NCI-H2081 (cell line): ENCODE measurements at places on chromosomes 12 and 14.

DNA sequence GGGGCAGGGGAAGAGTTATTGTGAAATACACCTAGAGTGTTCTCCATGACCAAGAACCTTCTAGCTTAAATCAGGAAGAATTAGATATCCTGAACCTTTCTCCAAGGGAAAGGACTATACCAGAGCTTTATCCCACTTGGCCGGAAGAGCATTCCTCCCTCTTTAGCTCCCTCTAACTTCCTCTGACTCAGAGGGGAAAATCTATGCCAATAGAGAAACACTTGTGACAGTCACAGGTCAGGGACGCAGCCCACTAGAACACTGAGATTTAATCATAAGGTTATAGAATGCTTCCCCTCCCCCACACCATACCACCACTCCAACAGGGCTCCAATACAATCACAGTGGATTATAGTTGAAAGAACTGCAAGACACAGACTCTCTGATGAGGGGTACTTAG lies 55.4 kb upstream of the RFX4 start:
- no peak for DNase-seq

DNA sequence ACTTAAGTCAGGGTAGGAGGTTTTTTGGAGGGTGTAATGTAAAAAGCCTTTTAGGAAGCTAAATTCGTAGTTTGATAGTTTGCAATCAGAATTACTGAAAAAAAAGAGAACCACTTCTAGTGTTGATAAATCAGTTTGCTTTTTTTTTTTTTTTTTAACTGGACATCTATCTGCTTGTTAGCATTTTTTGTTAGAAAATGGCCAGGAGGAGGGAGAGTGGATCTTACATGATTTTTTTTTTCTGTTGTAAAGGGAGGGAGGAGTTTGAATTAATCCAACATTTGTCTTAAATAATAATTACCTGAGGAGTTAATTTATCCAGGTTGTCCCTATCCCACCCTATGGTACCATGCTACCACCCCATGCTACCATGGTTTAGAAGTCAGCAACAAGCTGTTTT lies 1.2 kb downstream of the FBXO34 start:
- DNase-seq: no peak

- no peak for DNase-seq
These were observed 72.2 kb downstream of the VCPKMT start for GRCh38 chr14:50044042-50044651.

DNA sequence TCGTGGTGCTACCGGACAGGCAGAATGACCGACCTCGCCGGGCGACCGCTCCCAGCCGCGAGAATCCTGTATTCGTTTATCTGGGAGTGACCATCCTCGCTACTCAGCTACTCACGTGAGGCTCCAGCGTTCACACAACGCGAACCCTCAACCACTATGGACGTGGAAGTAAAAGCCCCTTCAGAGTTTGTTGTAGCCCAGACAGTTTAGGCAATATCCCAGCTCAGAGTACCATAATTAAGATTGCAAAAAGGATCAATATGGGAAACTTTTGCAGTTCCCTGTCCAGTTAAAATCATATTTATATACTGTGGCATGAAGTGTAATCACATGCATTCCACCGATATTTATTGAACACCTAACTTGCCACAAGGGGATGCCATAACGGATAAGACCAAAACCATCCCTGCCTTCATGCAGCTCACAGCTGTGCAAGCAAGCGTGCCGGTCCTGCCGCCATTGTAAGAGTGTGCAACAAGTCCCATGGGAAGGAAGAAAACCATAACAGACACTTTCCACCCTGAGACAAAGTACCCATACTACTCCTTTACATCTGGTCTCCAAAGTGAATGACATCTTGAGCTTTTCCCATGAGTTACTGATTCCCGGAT lies 938 bp upstream of the MAX start:
- DNase-seq: peak; percentile 44

GRCh38 chr12:132560614-132561426 lies 49.6 kb downstream of the LRCOL1 start:
- DNase-seq: peak; percentile 91

- no peak for DNase-seq
These were observed 527.5 kb downstream of the TMTC2 start for GRCh38 chr12:83214185-83214584.

- DNase-seq: no peak
These were observed 406 bp downstream of the IL23A start for GRCh38 chr12:56339158-56339422.

GRCh38 chr14:106372870-106373652 lies 846.7 kb downstream of the TMEM121 start:
- peak; percentile 41 for DNase-seq

DNA sequence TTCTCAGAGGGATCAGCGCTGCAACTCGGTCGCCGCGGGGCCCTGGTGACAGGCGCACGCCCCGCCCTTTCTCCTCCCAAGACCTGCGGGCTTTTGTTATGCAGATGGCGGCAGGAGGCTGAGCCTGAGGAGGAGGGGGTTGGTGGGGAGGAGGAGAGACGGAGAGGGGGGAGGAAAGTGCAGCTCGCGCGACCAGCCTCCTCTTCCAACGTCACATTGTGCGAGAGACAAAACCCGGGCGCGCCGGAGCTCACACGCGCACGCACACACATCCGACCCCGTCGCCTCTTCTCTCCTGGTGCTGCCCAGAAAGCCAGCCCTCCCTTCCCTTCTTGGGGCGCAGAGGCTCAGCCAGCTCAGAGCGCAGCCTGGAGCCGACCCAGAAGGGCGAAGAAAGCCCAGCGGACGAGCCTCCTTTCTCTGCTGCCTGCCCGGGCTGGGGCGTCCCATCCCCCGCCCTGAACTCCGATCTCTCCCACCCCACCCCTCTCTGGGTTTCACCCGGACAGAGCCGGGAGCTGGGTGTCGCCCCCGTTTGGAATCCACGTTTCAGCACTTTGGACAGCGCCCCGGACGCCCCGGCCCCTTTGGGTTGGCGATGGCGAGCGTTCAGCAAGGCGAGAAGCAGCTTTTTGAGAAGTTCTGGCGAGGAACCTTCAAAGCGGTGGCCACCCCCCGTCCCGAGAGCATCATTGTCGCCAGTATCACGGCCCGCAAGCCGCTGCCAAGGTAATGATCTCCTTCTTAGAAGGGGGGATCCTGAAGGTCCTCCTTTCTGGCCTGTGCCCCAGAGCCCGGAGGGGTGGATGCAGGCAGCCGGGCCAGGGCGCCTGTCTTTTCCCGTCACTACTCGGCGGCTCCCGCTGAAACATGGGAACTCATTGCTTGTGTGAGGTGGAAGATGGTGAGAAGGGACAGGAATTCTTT lies at the start of gene SRRM4:
Gene SRRM4, plus strand, starts transcription at position 257 of the 927 bp plus-strand sequence. Its CDS starts 342 bp downstream, at position 599.
- DNase-seq: peak; percentile 93

DNA sequence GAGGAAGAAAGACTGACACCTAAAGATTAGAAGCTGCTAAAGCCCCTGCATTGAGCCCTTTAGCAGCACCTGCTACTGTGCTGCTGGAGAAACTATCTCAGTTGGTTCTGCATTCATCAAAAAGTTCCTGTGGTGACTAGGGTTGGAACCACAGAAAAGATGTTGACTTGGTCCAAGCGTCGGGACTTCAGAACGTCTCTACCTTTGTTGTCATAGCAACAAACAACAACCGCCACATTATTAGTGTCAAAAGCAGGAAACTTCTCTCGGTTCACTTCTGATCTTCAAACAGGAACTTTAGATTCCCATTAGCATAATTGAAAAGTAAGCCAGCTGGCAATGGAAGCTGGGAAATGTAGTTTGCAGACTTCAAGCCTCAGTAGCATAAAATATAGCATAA lies 368.0 kb downstream of the SEC23A start:
- DNase-seq: no peak

DNA sequence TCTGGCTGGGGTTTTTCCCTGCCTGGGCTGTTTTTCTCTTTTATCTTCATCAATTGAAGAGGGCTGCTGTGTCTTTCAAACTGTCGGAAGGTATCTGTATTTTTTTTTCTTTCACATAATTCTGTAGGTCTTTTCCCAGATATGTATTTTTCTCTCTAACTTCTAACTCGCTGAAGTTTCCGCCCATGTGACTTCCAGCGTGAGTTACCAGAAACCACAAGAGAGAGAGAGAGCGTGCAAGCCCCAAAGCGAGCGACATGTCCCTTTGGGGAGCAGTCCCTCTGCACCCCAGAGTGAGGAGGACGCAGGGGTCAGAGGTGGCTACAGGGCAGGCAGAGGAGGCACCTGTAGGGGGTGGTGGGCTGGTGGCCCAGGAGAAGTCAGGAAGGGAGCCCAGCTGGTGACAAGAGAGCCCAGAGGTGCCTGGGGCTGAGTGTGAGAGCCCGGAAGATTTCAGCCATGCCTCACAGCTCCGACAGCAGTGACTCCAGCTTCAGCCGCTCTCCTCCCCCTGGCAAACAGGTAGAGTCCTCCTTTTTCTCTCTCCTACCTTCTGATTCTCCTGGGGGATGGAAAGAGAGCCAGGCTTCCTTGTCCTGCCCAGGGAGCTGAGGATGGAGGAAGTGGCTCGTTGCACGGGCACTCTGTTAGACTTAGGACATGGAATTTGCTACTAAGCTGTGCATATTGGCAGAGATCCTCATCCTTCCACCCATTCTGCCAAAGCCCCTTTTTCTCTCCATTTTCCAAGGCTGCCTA lies at the start of gene BATF:
Gene BATF, plus strand, starts transcription at position 246 of the 759 bp plus-strand sequence. Its CDS starts 214 bp downstream, at position 460.
- DNase-seq: no peak

DNA sequence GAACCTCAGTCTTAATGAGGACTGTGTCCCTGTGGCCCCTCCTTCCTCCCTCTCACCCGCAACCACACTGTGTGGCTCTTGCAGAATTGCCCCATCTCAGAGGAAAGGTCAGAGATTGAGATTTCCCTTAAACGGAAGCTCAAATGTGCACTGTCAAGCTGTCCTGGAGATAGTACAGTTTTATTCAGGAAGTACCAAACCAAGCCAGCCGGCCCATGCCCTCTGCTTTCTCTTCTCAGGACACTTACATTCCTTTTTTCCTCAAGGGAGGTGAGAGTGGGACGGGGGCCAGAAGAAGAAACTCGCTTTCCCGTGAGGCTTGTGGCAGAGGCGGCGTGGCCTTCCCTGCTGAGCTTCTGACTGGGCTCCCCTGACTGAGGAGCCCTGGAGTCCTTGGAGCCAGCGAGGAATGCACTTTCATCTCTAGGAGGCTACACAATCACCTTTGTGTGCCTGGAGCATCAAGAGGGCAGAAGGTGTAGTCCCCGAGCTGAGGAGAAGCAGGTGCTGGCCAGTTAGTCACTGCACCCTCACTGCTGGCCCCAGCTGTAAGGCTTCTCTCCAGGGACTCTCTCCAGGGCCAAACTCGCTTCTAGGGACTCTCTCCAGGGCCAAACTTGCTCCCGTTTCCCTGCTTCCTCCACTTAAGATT lies 24.1 kb upstream of the ATP2A2 start:
- DNase-seq: no peak

DNA sequence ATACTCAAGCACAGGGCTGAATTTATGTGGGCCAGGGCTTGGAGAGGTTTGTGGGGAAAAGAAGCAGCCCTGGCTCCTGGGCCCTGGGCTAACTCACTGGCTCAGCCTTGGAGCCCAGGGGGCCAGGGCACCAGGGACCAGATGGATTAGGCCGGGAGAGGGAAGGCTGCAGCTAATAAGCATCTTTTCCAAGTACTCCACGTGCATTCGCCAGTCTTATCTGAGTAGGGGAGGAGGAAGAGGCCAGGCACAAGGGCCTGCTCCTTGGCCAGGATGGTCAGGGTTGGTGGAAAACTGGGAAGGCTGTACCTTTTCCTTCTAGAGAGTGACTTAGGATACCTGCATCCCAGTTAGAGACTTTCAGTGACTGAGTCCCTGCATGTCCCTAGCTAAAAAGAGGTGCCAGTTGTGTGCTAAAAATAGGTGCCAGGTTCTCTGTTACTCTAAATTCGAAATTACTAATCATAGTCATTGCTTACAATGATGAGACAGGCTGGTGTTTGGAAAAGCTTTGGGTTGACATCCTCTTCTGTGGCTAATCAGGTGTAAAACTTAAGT lies 1.3 kb downstream of the GLRX5 start:
- no peak for DNase-seq

- DNase-seq: no peak
These were observed 160.6 kb upstream of the SYT1 start for GRCh38 chr12:78703820-78704525.

DNA sequence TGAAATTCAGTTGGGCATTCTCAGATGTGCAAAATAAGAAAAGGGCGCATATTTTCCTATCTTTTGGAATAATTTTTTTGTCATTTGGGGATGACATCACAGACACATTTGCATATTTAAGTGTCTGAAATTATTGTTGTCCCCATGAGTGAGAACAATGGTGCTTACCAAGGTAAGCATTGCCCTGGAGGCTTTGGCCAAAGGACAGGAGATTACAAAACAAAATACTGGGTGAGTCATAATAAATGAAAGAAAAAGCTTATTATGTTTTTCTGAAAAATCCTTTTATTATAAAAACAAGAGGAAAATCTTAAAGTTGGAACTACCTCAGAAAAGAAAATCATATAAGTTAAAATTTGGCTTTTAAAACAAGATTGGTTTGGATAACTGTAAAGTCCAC lies 254.9 kb downstream of the BTG1 start:
- DNase-seq: no peak

- DNase-seq: no peak
These were observed 35.7 kb upstream of the MDM1 start for GRCh38 chr12:68367903-68368302.

DNA sequence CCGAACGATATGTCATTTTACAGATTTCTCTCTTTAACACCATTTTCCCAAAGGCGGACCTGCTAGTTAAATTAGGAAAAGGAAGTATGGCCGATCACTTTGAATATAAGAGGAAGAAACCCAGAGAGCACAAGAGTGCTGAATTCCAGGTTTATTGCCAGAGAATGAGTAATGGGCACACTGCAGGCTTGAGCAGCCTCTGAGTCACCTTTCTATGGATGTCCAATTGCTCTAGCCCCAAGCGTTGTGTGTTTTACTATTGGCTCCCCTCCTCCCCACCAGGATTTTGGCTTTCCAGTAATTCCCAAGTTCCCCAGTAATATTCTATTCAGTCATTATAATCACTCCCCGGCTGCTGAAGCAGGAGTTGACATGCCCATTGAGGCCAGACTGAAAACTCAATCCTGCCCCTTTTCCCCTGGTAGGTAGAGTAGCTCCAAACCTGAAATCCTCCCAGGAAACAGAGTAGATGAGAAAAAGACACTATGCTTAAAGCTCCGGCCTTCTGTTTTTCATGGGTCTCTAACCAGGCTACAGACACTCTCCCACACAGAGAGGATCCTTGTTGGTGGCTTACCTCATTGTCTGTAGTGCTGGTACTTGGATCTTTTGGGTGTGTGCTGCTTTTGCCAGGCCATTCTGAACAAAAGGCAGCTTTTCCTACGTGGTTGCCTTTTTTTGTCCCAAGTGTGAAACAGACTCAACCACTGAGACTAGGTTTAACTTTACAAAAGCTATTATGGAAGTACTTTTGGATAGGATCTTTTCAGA lies 704.3 kb upstream of the FLRT2 start:
- DNase-seq: no peak

DNA sequence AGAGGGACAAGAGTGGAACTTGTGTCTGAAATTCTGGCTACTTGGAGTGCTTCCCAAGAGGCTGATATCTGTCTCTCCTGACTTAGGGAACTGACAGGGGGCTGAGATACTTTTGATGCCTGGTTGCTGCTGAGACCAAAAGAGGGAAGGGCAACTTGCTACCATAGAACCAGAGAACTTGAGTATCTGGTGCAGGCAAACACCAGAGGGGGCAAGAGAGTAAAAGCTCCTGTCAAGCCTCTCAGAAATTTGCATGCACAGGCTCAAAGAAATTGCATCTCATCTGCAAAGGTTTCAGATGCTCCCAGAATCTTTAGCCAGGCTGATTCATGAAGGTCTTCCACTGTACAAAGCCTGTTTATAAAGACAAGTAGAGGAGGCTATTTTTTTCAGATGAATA lies 391.3 kb upstream of the FOXG1 start:
- no peak for DNase-seq
